Vagina (tissue), 2 donors: ENCODE measurements at places on chromosomes 4 and X.

DNA sequence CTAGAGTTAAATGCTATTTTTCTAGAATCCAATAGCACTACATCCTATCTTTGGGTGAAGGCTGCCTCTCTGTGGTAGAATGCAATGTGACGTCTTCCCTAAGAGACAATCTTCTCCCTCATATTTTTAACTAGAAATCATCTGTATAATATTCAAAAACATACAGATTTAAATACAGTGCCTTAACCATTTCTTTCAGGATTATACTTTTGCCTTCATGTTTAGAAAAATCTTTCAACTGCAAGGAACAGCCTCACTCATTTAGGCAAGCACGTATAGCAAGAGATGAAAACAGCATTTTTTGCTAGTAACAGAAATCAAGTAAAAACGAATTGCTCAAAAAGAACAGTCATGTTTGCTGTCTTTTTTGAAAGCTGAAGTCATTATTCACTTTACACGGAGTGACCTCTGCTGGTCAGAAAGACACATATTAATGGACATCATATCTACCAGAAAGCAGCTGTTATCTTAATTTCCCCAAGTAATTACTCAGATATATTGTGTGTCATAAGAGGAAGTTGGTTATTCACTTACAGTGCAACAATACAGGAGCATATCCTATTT is 422.3 kb downstream of the STPG2 start:
- no peak for DNase-seq

GRCh38 chrX:77167993-77168392 is 279.2 kb upstream of the FGF16 start:
- DNase-seq = no peak

DNA sequence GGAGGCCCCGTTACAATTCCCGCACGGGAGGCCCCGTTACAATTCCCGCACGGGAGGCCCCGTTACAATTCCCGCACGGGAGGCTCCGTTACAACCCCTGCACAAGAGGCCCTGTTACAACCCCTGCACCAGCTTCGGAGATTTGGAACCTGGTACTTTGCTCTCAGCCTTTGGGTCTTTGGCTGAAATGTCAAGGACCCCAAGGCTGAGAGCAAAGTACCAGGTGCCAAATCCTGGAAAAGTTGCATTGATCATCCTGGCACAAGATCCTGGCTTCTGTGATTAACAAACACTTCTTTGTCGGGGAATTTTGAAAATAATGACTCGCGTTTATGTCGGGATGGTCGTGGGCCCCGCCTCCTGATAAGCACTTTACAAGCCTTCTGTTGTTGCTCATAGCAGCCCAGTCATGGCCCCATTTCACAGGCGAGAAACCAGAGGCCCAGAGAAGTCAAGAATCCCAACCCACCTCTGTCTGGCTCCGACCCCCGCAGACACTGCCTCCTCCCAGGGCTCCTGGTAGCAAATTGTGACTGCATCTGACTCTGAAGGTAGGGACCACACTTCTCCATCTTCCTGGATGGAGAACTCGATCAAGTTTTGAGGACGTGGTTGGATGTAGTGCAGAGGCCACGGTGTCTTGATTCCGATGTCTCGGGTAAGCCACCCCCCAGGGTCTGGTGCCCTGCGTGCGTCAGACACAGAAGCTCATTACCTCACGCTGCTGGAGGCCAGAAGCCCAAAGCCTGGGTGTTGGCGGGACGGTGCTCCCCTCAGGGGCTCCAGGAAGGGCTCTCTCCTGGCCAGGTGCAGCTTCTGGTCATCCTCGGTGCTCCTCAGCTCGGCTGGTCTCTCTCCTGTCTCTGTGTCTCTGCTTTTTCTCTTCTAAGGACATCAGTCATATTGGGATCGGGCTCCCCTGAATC is 60.3 kb downstream of the ADRA2C start:
- DNase-seq = no peak

GRCh38 chr4:80781431-80781830 is 249.1 kb upstream of the BMP3 start:
- no peak for DNase-seq

GRCh38 chr4:6878451-6879059 is 31.1 kb upstream of the TBC1D14 start:
- DNase-seq = no peak

GRCh38 chr4:90281541-90282355 is 154.6 kb downstream of the CCSER1 start:
- DNase-seq = no peak

GRCh38 chr4:53847965-53848364 is 216.4 kb downstream of the CHIC2 start:
- DNase-seq = no peak

GRCh38 chr4:70734971-70735370 is 13.2 kb downstream of the RUFY3 start:
- no peak for DNase-seq

GRCh38 chr4:147516133-147516532 is 35.2 kb downstream of the EDNRA start:
- DNase-seq = no peak

GRCh38 chr4:569958-570667 is 6.0 kb downstream of the TMEM271 start:
- no peak for DNase-seq
